Renal cortex interstitium (tissue), 15 donors: ENCODE measurements at places on chromosomes 1 and 21.
A peak's percentile ranks its signal among the peaks of the same experiment; 100 is the strongest.

GRCh38 chr21:33977721-33978369, 62.2 kb upstream of the ATP5PO start:
- DNase-seq: no peak

DNA sequence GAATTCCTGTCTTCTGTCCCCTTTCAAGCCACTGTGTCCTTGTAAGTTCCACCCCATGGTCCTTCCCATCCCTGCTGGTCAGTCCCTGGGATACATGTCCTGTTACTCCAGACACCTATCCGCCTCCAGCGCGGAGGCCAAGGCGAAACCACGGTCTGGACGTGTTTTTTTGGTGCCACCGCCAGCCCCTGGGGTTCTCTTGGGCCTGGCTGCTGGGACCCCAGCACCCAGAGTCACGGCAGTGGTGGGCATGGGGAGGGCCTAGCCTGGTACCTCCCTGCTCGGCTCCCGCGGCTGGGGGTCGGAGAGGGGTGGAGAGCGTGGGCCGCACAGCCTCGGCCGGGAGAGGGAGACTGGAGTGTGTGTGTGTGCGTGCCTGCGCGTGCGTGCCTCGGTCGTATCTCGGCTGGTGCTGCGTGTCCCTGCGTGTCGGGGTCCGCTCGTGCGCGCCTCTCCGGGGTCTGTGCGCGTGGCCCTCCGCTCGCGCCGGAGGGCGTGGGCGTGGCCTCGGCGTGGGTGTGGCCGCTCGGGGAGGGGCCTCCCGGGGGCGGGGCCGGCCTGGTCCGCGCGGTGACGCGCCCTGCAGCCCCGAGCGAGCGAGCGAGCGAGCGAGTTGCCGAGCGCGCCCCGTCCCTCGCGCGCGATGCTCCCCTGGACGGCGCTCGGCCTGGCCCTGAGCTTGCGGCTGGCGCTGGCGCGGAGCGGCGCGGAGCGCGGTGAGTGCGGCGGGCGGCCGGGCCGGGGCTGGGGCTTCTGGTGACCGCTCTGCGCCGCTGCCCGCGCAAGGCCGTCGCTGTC, at the start of gene VWA1:
TSS of gene VWA1 (plus strand) at position 585 of the 798 bp plus-strand sequence. CDS start at position 644, 59 bp downstream.
- DNase-seq: no peak

- no peak for DNase-seq
These were observed 11.8 kb downstream of the TPM3 start for GRCh38 chr1:154179946-154180687.

- no peak for DNase-seq
These were observed 60.9 kb downstream of the SIPA1L2 start for GRCh38 chr1:232568906-232569553.

GRCh38 chr1:30273021-30273325, 450.4 kb downstream of the MATN1 start:
- DNase-seq: no peak

- no peak for DNase-seq
These were observed 343.0 kb downstream of the NUF2 start for GRCh38 chr1:163664671-163665335.

DNA sequence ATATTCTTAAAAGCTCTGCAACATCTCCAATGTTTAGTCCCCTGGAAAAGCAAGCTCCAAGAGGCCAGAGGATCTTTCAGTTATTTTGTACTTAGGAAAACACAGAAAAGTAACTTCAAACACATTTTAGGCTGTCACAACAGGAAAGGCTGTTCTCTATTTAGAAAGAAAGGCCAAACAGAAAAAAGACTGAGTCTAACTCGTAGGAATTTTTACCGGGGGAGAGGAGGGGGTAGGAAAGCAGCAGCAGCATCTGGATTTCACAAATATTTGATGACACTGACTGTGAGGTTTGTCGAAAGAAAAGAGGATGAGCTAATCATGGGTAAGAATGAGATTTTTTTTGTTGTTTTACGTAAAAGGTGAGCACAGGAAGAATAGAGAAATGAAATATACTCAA, 107.1 kb downstream of the EIF4G3 start:
- no peak for DNase-seq

GRCh38 chr1:225694151-225694603, 41.3 kb upstream of the ENAH start:
- no peak for DNase-seq

- peak; percentile 24 for DNase-seq
These were observed 2.8 kb upstream of the KRTAP10-5 start for GRCh38 chr21:44583089-44583799.

DNA sequence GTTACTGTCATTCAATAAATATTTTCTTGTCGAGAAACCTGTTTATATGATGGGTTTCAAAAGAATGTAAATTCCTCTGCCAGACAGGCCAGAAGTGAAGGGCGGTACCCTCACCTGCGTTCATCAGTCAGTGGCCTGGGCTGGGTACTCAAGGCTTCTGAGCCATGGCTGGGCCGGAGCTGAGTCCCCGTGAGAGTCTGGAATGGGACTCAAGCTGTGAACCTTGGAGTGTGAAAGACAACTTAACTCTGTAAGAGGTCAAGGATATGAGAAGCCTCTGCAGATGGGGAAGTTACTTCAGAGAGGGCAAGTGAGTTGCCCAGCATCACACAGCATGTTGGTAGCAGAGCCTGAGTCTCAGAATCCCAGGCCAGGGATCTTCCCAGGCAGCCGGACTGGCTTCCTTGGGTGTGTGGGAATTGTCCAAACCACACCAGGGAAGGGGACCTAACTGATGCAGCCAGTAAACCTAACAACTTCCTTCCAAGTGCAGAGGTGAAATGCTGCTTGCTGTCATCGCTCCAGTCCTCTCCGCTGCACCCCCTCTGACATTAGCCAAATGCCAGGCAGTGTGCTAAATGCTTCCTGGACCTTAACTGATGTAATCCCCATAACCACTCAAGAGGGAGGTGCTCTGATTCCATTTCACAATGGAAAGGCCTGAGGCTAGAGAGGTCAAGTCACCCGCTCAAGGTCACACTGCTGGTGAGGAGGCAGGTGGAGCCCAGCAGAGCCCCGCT, 4.8 kb downstream of the DISP3 start:
- DNase-seq: no peak

DNA sequence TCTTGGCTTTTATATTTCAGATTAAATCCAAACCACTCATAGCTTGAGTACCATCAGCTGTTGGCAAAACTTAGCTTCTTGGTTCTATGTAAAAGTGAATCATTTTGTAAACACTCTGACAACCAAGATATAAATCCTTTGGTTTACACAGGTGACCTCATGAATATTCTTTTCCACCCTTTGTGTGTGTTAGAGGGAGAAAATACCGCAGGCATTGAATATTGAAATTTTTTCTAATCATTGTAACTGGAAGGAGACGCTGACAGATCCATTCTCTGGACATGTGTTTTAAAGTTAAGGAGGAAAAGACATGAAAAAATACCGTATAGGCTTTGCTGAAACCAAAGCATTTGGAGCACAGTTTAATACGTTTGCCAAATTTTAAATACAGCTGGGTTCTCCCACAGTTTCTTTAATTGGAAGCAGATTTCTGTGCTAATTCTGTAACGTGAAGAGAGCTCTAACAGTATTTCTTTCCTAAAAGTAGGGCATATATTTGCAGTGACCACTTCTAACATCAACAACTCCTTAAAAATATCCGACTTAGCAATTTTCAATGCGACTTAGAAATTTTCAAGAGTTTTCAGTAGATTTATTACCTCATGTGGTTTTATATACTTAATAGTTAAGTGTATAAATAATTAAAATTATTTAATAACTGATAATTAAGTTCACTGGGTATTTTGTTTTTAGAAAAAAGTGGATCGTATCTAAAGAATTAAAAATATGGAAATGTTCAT, 388.2 kb downstream of the USP25 start:
- DNase-seq: no peak

GRCh38 chr1:54371038-54371941, 34.9 kb downstream of the SSBP3 start:
- DNase-seq: no peak

GRCh38 chr1:59682396-59683080, 132.2 kb upstream of the HOOK1 start:
- DNase-seq: no peak

DNA sequence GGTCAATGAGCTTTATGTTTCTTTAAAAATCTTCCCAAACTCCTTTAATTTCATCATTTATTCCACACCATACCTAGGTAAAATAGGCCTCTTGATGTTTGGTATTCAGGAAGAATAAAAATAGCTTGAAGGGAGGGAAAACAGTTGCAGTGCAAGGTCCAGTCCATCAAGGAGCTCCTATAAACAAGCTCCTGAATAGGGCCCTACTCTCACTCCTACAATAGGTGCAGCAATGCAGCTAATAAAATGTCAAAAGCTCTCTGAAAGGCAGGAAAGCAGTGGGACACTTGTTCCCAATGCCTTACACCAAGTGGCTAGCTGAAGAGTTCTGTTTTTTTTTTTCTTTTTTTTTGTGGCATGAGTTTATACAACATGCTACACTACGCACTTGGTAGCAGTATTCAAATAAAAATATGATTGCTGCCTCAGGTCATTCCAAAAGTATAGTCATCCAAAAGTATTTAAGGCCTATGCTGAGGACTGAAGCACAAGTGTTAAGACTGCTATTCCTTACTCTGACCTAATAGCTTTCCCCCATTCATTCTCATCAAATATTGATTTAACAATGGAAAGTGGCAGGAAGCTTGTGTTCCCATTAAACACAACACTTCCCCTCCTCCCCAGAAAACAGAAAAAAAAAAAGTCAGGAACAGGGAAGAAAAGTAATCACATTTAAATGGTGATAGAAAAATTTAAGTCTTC, 9.8 kb downstream of the TEX38 start:
- DNase-seq: no peak

GRCh38 chr21:40507978-40508377, 339.0 kb downstream of the DSCAM start:
- DNase-seq: no peak

DNA sequence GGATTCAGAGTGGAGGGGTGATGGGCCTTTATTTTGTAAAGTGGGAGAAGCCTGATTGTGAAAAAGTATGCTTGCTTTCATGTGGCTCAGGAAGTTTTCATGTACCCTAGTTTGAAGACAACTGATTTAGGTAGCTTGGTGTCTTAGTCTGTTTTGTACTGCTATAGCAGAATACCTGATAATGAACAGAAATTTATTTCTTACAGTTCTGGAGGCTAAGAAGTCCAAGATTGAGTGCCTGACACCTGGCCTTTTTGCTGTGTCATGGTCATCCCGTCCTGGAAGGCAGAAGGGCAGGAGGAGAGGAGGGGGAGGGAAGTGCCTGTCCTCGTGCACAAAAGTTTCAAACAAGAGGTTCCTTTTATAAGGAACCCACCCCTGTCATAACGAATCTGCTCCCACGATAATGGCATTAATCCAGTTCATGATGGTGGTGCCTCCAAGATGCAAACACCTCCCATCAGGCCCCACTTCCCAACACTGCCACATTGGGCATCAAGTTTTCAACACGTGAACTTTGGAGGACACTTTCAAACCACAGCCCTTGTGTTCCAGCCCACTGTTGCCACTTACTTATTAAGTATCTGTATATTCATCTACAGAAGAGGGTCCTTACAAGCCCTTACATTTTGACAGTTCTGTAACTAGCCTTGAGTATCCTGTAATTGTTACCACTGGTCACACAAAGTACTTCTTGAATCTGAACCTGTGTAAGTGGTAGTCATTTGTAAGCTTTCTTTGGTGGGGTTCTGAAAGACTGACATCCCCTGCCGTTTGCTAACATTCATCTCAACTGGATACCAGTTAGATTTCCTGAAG, 9.5 kb downstream of the UCK2 start:
- DNase-seq: no peak

- DNase-seq: no peak
These were observed 220.1 kb downstream of the ST6GALNAC3 start for GRCh38 chr1:76294482-76295194.

DNA sequence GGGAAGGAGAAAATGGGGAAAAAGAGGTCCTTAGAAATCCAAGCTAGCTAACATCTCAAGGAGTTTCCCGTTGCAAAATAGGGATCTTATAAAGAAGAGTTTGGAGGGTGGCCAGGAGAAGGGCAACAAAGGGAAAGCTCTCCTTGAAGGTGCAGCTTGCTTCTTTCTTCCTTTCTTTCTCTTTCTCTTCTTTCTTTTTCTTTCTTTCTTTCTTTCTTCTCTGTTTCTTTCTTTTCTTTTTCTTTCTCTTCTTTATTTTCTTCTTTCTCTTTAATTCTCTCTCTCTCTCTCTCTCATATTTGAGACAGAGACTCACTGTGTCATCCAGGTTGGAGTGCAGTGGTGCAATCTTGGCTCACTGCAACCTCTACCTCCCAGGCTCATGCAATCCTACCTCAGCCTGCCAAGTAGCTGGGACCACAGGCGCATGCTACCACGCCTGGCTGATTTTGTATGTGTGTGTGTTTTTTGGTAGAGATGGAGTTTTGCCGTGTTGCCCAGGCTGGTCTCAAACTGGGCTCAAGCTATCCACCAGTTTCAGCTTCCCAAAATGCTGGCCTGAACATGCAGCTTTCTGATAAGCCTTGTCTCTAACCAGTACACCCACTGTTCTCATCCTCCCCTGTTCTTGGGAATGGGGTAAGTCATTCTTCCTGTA, 44.4 kb downstream of the RNF11 start:
- no peak for DNase-seq

DNA sequence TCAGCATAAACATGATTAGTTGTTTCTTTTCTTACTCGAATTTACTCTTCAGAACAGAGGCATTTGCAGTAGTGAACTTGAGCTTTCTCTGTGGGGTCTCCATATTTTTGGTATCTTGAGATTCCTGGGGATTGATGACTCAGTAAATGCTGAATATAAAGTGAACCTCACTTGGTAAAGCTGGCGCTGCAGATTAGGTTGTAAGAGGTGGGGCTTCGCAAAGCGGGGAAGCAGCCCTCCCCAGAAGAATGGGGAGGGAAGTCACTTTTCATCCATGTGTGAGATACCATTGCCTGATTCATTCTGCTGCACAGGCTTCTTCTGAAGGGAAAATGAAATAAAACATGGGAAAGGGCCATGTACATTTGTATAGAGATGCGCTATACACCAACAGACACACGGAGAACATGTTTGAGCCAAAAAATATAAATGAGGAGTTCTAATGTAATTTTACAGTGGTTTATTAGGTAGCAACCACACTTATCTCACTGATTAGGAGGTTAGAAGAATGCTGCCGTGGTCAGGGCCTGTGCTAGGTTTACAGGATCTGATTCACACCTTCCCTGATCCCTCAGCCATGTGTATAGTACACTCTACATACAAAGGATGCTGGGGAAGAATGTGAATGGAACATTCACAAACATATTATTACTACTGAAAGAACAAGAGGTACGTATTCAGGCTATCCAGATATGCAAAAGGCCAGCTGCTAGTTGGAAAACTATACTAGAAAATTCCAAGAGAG, 63.5 kb downstream of the DNTTIP2 start:
- no peak for DNase-seq

GRCh38 chr21:29638138-29638537, 301.7 kb downstream of the GRIK1 start:
- DNase-seq: no peak

GRCh38 chr1:169109561-169110134, 3.2 kb downstream of the ATP1B1 start:
- no peak for DNase-seq

DNA sequence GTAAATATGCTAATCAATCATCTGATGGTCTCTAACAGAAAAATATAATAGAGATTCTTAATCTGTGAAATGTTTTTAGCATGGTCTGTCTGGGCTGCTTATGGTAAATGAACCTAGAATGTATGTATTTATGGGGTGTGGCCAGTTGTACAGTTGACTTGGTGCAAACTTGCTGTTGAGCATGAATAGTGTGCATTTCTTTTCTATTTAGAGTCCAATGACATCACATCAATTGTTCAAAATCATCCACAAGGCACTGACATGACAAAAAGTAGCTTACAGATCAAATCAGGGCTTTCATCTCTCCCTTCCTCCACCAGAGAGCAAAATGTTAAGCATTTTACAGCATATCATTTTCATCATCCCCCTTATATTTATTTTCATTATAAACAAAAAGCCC, 1010.3 kb downstream of the KCNT2 start:
- DNase-seq: no peak
